ENCODE measurements at places on chromosomes 6 and 20.

- peak; percentile 89 for DNase-seq
Measured at GRCh38 chr6:68634726-68635411, at the start of gene ADGRB3. Gene ADGRB3 (plus strand): TSS chr6:68635282. CDS start chr6:68638676, 3,394 bp downstream.

GRCh38 chr20:23135449-23136420 is 49.6 kb upstream of the CD93 start:
- DNase-seq: peak; percentile 66

DNA sequence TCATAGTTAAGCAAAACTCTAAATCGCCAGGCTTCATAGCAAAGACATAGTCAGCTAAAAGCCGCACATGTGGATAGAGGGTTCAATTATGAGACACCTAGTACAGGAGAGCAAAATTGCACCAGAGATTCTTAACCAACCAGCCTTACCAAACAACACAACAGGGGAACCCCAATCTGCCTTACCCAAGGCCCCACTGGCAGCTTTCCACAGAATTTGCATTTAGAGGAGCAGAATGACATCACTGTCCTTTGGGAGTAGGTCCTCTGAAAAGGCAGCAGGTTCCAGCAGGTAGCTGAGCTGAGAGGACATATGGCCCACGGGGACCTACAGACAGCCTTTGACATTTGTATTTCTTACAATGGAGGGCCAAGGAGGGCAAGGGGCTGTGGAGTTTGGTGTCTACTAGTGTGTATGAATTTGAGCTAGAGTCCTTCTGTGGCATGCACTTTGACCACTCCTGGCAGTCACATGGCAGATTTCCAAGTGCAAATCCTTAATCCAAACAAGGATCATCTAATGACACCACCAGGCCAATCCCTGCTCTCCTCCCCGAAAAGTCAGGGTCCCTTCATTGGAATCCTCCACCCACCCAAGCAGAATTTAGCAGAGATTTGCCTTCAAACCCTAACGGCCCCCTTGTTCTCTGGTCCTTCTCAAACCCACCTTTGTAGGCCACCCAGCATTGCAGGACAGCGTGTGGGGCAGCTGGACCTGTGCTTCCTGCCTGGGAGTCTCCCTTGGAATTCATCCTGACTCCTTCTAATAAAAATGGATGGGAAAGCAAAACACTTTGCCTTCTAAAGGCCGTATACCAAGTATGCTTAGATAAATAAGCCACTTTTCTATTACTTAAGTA is 171.2 kb upstream of the SUPT3H start:
- no peak for DNase-seq

DNA sequence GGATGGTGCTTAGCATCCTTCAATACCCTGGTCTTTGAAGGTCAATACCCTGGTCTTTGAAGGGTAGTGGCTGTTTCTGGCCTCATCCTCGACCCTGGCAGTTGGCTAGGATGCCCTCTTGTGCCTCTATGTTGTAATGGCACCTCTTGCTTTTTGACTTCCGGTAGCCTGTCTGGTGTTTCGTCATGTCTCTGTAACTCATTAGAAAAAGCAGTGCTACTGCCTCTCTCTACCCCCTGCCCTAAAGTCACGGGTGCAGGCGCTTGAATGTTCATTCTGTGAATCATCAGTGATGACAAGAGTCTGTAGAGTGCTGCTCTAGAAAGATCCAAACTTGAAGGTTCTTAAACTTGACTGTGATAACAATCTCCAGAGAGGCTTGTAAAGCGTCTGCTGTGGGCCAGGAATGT is 28.3 kb downstream of the RSPO4 start:
- DNase-seq: no peak

GRCh38 chr20:57849121-57849520 is 139.3 kb upstream of the PMEPA1 start:
- DNase-seq: peak; percentile 22

- DNase-seq: no peak
Measured at GRCh38 chr6:40492187-40492586, 95.0 kb downstream of the LRFN2 start.

- DNase-seq: no peak
Measured at GRCh38 chr20:11452326-11452725, 465.4 kb upstream of the BTBD3 start.

GRCh38 chr6:128731249-128732165 is 151.4 kb upstream of the LAMA2 start:
- DNase-seq: no peak

GRCh38 chr6:138157986-138158638 is 3.6 kb upstream of the ARFGEF3 start:
- DNase-seq: no peak

GRCh38 chr6:61210549-61210948 is 1075.5 kb downstream of the KHDRBS2 start:
- DNase-seq: no peak

GRCh38 chr6:56424542-56425083 is 177.2 kb upstream of the COL21A1 start:
- DNase-seq: no peak
